Prostate gland (tissue), 2 donors: ENCODE measurements at places on chromosomes 2 and 18. TPM values are rescaled to one million over a fixed set of nuclear protein-coding genes. Genes with fewer than 3 reads are reported as not detected.

FTCDNL1 gene
- 4.9 TPM for total RNA-seq

UPP2 gene
- not detected for total RNA-seq

GRCh38 chr2:234025891-234026401 lies 24.6 kb upstream of the SPP2 start:
- no peak for DNase-seq
- no peaks in the 10 kb centered on the region for H3K27me3 ChIP-seq
- no peaks in the 10 kb centered on the region for H3K4me1 ChIP-seq
- no peak overlapping the region for H3K4me3 ChIP-seq

GRCh38 chr2:162333968-162334367 lies 10.0 kb upstream of the GCA start:
- DNase-seq: no peak
- H3K27ac ChIP-seq: no peak overlapping the region
- no peaks in the 10 kb centered on the region for H3K36me3 ChIP-seq
- no peaks in the 10 kb centered on the region for H3K4me1 ChIP-seq
- no peaks in the 10 kb centered on the region for H3K27me3 ChIP-seq

GRCh38 chr2:42029171-42029570 lies 18.6 kb upstream of the PKDCC start:
- no peaks in the 10 kb centered on the region for H3K4me1 ChIP-seq
- H3K27ac ChIP-seq: no peak overlapping the region
